ENCODE measurements at places on chromosomes 16 and 17.
A peak's percentile ranks its signal among the peaks of the same experiment; 100 is the strongest.

- DNase-seq = no peak
Observed at GRCh38 chr17:27751166-27751565, 49.2 kb downstream of the NOS2 start.

DNA sequence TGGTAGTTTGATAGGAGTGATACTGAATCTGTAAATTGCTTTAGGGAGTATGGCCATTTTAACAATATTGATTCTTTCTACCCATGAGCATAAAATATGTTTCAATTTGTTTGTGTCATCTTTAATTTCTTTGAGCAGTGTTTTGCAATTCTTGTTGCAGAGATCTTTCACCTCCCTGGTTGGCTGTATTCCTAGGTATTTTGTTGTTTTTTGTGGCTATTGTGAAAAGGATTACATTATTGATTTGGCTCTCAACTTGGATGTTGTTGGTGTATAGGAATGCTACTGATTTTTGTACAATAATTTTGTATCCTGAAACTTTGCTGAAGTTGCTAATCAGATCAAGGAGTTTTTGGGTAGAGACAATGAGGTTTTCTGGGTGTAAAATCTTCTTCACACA, 3.2 kb downstream of the KRTAP9-9 start:
- no peak for DNase-seq

GRCh38 chr16:51134269-51134812, 16.7 kb downstream of the SALL1 start:
- no peak for DNase-seq

DNA sequence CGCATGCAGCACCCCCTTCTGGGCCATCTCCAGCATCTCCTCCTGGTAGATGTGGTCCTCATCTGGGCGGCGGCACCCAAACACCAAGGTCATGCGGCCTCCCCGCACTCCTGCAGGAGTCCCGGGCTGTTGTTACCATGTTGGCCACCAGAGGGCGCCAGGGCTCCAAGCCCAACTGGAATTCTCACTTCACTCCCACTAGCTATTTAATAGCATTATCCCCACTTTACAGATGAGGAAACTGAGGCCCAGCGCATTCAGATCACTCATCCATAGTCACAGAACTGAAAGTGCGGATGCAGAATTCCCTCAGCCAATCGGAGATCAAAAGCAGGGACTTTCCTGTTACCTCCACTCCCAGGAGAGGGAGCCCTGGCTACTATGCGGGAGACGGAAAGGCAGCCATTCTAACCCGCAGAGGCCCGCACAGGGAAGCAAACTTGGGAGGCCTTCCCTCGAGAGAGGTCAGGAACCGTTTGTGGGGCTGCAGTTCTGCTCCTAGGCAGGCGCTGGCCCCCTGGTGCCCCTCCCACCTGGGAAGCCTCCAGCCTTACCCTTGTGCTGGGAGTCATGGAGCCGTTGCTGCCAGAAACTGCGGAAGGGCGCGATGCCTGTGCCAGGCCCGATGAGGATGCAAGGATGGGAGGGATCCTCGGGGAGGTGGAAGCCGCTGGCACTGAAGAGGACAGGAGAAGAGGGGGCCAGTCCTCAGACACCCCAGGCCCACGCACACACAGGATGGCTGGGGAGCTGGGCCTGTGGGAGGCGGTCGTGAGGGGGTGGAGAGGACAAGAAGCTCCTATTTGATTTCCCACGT, 40.1 kb downstream of the NOS2 start:
- peak; percentile 61 for DNase-seq

- no peak for DNase-seq
Observed at GRCh38 chr17:31508288-31509094, 117.0 kb downstream of the RAB11FIP4 start.

DNA sequence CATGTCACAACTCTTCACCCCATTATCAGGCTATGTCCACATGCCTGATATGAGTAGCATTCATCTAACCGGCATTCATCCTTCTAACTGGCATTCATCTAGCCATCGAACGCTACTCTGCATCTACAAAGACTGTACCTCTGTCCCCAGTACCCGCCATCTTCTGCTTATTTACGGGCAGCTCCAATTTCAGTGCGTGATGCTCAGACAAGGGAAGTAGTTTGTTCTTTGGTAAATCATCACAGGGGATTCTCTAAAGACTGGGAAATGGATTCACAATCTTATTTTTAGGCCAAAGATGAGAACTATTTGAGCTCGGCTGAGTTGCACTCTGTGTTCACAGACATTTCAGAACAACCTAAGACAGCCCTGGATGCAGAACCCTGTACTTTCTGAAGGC, 39.4 kb downstream of the STAT5B start:
- no peak for DNase-seq

- peak; percentile 87 for DNase-seq
Observed at GRCh38 chr16:31700530-31701388, 172.8 kb upstream of the ZNF267 start.

DNA sequence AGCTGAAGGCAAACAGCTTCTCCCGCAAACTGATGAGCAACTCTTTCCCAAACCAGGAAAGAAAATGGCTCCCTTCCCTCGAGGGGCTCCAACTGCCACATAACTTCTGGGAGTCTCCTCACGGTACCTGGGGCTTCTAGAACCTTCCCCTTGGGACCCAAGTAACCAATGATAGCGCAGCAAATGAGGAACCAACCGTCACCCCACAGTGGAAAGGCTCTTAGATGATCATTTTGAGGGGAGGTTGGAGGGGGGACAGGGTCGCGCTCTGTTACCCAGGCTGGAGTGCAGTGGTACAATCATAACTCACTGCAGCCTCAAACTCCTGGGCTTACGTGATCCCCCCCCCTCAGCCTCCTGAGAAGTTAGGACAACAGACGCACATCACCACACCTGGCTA, at the start of gene DNAH17:
Gene DNAH17, minus strand, starts transcription at position 101 of the 400 bp plus-strand sequence. CDS start 2,339 bp downstream, outside the sequence.
- no peak for DNase-seq

DNA sequence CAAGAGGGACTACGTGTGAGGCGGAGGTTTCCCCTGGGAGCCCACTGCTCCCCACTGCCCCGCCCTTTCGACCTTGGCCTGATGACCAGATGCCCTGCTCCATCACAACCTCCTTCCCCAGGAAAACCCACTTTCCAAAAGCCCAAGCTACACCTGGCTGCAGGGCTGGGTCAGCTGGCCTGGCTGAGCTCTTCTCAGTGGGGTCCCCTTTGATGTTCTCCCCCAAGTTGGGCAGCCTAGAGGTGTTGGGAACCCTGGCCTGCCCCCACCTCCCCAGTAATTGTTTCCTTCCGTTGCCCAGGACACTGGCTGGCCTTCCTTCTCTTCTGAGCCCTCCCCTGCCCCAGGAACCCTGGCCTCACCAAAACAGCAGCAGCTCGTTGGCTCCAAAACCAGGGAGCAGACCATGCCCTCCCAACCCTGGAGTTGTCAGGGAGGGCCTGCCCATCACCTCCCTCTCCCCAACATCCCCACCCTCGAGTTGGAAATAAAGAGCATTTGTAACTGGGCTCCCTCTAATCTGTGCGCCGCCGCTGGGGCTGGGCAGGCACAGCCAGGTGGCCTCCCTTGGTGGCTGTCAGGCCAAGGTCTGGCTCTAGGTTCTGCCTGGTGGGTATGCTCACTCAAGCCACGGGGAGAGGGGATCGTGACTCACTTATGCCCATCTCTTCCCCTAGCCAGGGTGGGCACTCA, 1.4 kb downstream of the CLDN9 start:
- no peak for DNase-seq

DNA sequence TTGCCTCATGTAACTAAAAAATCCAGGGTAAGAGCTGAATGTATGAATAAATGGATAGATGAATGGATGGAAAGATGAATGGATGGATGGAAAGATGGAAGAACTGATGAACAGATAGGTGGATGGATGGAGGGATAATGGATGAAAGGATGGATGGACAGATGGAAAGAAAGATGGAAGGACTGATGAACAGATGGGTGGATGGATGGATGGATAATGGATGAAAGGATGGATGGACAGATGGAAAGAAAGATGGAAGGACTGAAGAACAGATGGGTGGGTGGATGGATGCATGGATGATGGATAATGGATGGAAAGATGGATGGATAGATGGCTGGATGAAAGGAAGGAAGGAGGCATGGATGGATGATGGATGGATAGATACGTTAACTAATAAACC, 11.9 kb downstream of the CHD9NB start:
- no peak for DNase-seq

GRCh38 chr17:45940293-45940692, 45.9 kb downstream of the MAPT start:
- DNase-seq = no peak

GRCh38 chr16:59336136-59336695, 602.1 kb upstream of the GOT2 start:
- peak; percentile 35 for DNase-seq

DNA sequence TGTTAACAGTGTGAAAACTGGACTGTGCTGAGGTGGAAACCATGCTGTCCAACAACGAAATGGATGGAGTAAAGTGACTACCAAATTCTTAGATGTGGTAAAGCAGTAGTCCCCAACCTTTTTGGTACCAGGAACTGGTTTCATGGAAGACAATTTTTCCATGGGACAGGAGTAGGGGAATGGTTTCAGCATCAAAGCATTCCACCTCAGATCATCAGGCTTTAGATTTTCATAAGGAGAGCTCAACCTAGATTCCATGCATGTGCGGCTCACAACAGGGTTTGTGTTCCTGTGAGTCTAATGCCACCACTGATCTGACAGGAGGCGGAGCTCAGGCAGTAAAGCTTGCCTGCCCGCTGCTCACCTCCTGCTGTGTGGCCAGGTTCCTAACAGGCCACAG, 11.5 kb downstream of the SLX4 start:
- DNase-seq = no peak

DNA sequence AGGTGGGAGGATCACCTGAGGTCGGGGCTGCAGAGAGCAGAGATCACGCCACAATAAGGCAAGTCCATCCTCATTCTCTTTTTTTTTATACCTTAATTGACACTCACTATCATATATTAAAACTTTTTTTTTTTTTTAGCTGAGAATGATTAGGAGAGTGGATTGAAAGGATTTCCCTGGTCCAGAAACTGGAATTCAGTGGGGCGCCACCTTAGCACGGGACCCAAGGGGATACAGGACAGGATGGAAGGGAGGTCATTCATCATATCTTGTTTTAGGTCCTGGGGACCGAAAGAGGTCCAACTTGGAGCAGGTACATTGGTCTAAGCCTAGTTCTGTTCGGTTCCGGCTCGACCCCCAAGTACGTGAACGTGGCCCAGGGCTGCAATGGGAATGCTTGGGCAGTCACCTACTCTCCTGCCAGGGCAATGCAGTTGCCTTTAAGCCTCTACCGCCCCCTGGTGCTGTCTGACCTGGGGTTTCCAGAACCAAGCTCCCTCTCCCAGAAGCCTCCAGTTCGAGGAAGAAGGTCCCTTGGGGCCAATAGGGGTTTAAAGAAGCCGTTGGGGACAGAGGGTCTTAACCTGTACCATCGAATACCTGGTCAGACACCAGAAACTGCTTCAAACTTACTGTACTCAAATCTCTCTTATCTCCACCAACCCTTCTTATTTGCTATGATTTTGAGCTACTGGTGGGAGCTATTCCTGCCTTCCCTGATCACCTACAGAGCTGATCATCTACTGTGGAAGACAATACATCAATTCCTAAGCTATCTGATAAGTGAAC, 19.9 kb upstream of the GPATCH8 start:
- peak; percentile 39 for DNase-seq

DNA sequence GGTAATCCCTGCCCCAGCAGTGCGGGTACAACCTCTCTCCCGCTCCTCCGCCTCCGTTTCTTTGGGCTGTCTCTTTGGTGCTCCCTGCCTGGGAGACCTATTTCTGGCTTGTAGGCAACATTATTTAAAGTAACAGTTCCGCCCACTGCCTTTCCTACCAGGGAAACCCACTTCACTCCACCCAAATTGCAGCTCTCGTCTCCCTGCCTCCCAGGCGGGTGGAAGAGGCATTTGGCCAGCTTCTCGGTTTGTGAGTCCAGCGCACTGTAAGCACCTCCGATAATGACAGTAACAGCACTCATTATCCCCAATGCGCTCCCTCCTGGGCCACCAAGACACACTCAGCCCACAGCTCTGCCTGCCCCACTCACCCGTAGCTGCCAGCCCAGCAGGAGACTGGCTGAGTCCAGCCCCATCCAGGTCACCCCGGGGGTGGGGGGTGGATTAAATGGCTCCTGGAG, 165.1 kb upstream of the CDC42EP4 start:
- peak; percentile 78 for DNase-seq

GRCh38 chr17:40551879-40552768, 13.1 kb downstream of the CCR7 start:
- peak; percentile 63 for DNase-seq

GRCh38 chr17:64063088-64063487, 42.7 kb upstream of the ICAM2 start:
- DNase-seq = no peak

DNA sequence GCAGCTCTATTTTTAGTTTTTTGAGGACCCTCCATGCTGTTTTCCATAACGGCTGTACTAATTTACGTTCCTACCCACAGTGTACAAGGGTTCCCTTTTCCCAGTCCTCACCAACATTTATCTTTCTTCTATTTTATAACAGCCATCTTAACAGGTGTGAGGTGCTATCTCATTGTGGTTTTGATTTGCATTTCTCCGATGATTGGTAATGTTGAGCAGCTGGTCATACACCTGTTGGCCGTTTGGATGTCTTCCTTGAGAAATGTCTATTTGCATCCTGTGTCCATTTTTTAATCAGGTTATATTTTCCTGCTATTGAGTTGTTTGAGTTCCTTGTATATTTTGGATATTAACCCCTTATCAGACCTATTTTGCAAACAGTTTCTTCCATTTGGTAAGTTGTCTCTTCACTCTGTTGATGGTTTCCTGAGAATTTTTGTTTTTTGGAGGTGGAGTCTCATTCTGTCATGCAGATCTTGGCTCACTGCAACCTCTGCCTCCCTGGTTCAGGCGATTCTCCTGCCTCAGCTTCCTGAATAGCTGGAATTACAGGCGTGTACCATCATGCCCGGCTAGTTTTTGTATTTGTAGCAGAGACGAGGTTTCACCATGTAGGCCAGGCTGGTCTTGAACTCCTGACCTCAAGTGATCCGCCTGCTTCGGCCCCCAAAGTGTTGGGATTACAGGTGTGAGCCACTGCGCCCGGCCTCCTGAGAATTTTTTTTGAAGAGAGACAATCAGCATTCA, 279.6 kb downstream of the SNX29 start:
- DNase-seq = no peak

DNA sequence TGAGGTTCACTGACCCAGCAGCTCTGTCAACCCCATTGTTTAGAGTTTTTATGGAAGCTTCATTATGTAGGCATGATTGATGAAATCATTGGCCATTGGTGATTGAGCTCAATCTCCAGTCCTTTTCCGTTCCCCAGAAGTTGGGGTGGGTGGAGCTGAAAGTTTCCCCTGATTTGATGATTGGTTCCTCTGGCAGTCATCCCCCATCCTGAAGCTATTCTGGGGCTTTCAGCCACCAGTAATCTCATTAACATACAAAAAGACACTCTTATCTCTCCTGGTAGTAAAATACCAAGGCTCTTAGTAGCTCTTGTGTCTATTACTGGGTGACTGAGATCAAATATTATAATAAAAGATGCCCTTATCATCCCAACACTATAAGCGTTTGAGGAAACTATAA, 67.1 kb downstream of the TANC2 start:
- no peak for DNase-seq

Measured in femur (tissue), 1 donor.